ENCODE measurements at places on chromosomes 3 and 15.

GRCh38 chr15:89665449-89666181, 10.3 kb upstream of the KIF7 start:
- no peak for DNase-seq

- DNase-seq: peak; percentile 54
Measured at GRCh38 chr15:41971089-41971894, 1.1 kb downstream of the EHD4 start.

DNA sequence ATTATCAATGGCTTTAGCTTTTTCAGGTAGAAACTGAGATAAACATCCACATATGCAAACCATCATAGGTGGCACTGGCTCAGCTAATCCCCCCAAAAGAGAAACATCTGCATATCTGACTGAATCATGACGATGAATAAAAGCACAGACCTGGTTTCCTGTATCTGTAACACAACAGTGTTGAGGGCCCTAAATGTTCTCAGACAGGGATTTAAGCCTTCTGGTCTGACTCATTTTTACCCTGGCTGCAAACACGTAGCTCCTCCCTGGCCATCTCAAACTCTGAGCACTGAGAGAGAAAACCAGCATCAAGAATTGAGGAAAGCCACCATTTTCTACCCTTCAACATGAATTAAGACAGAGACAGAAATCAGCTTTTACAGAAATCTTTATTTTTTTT, 35.2 kb downstream of the GLB1 start:
- peak; percentile 52 for DNase-seq

DNA sequence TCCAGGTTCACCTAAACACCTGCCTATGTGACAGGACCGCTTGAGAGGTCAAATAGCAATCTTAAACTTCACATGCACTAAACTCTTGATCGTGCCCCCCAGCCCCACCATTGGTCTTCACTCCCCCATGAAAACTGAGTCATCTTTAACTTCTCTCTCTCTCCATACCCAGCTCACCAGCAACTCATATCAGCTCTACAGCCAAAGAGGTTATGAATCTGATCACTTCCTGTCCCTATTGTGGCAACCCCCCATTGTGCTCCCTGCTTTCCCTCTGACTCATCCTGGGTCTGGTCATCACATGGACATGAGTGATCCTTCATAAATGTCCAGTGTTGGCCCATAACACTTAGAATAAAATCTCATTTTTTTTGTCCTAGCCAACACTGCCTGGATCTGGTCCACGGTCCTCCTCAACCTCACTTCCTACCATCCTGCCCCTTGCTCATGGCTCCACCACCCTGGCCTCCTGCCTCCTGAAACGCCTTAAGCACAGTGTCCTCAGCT, 103.4 kb upstream of the HACD2 start:
- no peak for DNase-seq

DNA sequence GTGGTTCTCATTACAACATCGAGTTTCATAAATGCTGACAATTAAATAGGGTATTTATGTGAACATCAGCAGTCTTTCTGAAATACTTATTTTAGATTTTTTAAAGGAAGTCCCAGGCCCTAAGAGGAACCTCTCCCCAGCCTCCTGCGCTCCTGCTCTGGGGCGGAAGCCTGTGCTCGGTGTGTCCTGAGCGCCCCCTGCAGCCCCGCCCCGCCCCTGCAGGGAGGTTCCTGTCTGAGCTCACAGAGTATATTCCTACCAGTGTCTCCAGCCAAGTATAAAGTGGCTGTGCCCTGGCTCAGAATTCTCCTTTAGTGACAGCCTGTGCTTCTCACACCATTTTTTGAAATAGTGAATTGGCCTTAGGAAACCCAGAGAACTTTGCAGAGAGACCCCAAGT, 567.9 kb downstream of the GOLGA6L6 start:
- DNase-seq: peak; percentile 70

GRCh38 chr15:26260517-26261133, 397.5 kb upstream of the ATP10A start:
- DNase-seq: peak; percentile 14

- no peak for DNase-seq
Measured at GRCh38 chr15:52005748-52006701, 13.0 kb upstream of the MAPK6 start.

DNA sequence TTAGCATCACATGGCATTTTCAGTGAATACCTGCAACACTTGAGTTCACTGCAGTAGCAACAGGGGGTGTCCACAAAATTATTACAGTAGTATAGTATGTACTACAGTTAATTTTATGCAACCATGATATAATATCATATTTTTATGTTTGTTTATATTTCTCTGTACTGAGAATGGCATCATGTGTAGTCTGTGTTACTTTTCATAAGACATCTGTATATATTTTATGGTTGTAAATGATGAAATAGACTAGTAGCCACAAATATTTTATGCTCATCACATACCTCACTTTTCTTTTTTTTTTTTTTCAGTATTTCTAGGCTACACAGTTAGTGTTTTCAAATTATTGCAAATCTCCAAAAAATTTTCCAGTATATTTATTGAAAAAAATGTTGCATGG, 22.4 kb downstream of the PHLDB2 start:
- no peak for DNase-seq

- no peak for DNase-seq
Measured at GRCh38 chr3:68771681-68772080, 160.7 kb downstream of the TAFA4 start.

DNA sequence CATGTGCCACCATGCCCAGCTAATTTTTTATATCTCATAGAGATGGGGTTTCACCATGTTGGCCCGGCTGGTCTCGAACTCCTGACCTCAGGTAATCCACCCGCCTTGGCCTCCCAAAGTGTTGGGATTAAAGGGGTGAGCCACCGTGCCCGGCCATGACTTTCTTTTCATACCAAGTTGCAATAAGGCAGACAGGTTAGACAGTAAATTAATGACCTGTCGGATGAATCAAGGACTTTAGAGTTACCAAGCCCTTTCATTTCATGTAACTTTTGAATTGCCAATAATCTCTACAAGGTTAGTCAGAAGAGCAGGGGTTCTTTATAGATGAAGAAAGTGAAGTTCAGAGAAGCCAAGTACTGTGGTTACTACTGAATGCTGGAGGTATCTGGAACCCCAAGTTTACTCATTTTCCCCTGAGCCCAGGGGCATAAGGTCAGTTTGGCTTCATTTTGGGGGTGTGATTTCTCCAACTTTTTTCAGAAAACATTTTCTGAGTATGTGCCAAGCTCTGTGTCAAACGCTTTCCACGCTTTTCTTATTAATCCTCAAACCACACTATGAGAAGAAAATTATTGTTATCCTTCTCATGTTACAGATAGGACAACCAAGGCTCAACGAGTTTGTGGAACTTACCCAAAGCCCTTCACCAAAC, 11.9 kb downstream of the PRICKLE2 start:
- no peak for DNase-seq

- DNase-seq: no peak
Measured at GRCh38 chr3:172289583-172289982, 158.7 kb downstream of the GHSR start.

Measured in Jurkat, Clone E6-1 (cell line).